Activated CD8-positive, alpha-beta memory T cell treated with anti-CD3 and anti-CD28 coated beads, Interleukin-2, amount 50 U/mL, for 4 hours (primary cell): ENCODE measurements at places on chromosomes 5 and 9.
A peak's percentile ranks its signal among the peaks of the same experiment; 100 is the strongest.

- DNase-seq, result no peak
Observed at GRCh38 chr5:96197347-96197746, 235.7 kb upstream of the ELL2 start.

DNA sequence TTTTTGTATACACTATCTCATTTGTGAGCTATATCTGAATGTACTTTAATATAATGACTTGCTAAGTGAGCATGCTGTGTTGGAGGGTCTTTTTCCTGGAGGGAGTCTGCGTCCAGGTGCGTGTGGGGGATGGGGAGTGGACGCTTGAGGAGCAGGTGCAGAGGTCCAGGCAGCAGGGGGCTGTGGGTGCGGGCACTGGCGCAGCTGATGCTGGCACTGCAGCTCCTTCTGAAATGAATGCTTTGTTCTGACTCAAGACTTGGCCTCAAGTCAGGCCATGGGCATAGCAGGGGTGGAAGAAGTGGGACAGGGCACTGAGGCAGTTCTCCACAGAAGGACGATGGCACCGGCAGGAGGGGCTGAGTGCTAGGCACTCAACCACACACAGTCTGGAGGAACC is 165.7 kb upstream of the IRX1 start:
- DNase-seq, result no peak

GRCh38 chr5:34062419-34062818 is 19.4 kb upstream of the C1QTNF3 start:
- no peak for DNase-seq

DNA sequence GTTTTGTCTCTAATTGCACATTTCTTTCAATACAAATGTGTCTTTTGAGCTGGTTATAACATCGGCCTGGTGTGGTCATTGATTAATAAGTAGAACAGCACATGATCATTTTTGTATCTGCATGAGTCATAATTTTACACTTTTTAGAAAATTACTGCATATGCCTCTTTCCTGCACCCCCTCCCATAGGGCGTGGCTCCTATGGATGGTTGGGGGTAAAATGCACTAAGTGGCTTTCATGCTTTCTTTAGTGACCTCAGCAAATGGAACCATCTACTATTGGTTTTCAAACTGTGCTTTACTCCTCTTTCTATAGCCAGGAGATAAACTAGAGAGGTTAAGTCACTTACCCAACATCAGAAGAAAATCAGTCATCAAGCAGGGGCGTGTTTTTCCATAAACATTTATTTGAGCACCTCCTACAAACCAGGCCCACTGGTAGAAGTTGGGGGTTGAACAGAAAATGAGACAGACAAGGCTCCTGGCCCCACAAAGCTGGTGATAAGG is 3.8 kb downstream of the ANXA6 start:
- no peak for DNase-seq

- no peak for DNase-seq
Observed at GRCh38 chr9:2150338-2150737, 135.2 kb downstream of the SMARCA2 start.

DNA sequence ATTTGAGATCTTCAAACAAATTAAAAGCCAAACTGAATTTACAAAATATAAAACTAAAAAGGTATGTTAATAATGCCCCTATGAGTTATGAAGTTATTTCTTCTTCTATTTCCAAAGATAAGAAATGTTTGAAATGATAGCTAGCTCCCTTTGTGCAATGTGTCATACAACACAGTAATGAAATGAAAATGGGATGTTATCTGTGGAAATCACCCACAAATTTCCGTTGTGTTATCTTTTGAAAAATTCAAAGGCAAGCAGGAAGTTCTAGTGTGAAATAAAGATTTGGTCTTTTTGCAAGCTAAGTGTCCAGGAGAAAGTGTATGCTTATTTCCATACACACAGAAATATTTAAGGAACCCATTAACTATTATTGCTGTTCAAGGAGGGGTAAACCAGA is 375.3 kb upstream of the PRR16 start:
- DNase-seq, result no peak

- DNase-seq, result no peak
Observed at GRCh38 chr5:57989378-57989777, 470.5 kb downstream of the PLK2 start.

- no peak for DNase-seq
Observed at GRCh38 chr5:136030956-136031611, 2.3 kb downstream of the TGFBI start.

DNA sequence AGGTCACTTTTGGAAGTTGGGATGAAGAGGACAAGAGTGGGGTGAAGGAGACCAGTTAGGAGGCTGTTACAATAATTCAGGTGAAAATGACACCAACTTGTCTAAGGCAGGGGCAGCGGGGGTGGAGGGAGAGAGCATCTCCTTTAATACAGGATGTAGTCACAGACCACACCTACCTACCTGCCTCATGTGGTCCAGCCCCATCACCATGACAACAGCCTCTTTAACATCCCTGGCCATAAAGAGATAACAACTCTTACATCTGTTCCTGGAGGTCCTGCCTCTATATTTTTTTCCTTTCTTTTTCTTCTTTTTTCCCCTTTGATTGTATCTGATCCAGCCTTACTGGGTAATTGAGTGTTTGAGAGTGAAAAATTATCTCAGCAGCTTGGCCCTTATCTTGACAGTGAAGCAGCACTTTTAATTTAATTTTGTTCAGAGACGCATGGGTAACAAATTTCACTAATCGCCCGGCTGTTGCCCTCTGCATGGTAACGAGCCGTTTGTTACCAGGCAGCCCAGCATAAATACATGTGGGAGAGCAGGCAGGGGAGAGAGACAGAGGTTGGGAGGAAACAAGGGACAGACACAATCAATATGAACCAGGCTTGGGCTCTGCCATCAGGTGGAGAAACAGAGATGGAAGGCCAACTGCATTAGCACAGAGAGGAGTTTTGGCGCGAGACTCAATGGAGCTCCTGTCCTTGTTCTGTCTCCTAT is 338.1 kb downstream of the ASTN2 start:
- DNase-seq, result no peak

GRCh38 chr5:12624776-12625560 is 720.7 kb upstream of the CTNND2 start:
- DNase-seq, result no peak

DNA sequence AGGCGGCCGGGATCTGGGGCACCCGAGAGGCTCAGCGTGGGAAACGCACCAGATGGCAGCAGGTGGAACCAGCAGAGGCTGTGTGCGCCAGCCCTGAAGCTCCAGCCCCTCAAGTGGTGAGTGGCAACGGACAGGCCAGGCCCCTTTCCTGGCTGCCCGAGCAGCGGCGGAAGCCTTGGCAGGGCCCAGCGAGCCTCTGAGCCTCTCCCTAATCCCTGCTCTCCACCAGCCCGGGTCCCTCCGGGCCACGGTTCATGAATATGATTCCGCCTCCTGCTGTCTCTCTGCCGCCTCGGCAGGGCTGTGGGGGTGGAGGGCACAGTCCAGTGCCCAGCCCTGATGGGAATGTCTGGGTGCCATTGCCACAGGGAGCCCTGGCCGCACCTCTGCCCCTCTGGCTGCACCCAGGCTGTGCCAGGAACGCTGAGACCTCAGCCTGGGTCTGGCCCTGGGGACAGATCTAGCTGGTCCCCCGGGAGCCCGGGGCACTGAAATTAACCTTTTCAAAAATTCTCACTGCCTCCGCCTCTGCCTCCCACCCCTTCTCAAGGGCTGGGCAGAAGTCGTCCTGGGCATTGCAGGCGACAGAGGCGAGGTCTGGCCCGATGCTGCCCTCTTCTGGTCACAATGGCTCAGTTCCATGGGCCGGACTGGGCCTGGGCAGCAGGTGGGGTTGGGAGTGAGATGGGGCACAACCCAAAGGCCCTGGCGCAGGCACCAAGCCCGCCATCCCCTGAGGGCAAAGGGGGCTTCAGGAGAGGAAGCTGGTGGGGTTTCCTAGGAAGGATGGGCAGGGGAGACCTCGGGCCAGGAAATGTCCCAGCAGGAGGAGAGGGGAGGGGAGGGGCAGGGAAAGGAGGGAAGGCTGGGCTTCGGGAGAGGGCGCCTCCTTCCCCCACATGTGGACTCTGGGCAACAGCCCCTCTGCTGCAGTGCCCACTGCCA is 20.3 kb downstream of the CCDC187 start:
- DNase-seq, result peak; percentile 73

GRCh38 chr5:173486355-173487225 is 129.9 kb downstream of the BOD1 start:
- no peak for DNase-seq

DNA sequence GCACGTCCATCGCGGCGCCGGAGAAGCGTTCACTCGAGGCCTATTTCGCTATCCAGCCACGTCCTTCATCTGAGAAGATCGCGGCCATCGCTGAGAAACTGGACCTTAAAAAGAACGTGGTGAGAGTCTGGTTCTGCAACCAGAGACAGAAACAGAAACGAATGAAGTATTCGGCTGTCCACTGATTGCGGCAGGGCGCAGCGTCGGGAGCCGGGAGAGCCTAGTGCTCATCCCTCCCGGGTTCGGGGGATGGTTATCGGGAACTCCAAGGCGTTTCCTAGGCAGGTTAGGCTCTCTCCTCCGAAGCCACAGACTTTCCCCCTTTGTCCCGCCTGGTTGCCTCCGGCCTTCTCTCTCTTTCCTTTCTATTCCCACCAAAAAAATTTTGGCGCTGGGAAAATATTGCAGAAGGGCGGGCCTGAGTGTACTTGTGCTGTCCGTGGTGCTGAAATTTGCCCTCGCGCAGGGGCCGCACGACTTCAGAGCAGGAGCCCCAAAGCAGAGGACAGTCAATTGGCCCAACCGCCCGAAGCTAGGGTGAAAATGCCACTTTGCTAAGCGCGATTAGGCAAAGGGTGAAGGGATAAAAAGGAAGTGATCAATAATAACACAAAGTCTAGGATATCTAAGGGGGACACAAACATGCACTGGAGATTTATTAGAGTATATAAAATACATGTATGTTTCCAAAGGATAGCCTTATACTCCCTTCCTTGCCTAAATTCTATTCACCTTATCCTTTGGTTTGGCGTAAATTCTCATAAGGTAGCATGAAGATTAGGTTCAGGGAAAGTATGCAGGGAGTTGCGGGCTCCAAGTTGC is 1.8 kb downstream of the POU4F3 start:
- DNase-seq, result no peak

GRCh38 chr5:134552301-134552700 is 26.8 kb downstream of the JADE2 start:
- DNase-seq, result no peak

DNA sequence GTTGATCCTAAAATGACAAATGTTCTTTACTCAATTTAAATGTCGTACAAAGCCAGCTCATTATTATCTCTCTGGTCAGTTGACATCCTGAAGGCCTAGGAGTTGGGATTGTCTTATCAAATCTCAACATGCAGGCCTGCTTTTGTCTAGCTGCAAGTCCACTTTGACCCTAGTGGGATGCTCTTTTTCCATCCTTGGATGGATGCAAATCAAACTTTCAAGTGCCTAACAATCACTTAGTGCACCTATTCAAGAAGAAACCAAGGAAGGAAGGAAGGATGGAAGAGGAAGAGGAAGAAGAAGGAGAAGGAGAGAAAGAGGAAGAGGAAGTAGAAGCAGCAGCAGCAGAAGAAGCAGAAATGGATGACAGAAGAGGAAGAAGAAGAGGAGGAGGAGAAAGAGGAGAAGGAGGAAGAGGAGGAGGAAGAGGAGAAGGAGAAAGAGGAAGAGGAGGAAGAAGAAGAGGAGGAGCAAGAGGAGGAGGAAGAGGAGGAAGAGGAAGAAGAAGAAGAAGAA is 109.6 kb downstream of the PIK3R1 start:
- no peak for DNase-seq

DNA sequence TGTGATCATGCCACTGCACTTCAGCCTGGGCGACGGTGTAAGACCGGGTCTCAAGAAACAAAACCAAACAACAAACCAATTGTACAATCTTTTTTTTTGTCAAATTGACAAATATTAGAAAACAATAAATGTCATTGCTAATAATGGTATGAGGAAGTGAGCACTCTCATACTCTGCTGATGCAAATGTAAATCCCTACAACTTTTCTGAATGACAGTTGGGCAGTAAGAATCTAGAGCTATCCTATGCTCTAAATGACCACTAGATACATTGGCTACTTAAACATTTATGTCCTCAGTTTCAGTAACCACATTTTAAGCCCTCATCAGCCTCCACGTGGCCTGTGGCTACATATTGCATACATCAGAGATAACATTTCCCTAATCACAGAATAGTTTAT is 256.2 kb downstream of the FER start:
- no peak for DNase-seq

DNA sequence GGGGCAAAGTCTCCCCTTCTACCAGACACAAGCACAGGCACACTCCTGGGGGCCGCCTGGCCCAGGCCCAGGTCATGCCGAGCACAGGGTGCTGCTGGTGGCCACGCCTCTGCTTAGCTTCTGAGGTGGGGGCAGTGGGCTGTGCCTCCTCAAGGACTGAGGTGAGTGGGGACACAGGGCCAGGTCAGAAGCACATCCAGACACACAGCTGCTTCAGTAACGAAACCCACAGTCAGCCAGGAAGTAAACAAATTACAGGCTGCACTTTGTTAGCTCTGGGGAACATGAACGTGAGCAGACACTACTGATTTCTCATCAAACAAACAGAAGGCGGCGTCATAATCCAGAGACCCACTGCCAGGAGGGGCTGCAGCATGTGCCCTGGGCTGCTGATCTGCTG is 192.4 kb downstream of the HSPA4 start:
- DNase-seq, result no peak

DNA sequence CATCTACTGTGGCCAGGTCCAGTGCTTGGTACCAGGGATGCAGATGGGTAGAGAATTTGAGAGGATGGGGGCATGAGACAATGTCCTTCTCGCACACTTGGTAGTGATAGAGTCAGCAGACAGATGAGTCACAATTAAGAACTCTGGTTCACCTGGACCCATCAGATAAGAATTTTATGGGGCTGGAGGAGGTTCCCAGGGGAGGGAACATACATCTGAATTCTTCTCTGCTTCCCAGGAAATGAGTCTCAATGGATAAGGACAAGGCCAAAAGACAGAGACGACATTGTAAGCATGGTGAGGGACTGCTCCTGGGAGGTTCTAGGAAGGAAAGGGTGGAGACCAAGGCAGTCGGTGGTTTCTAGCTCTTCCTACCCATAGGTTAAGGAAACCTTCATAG is 5.3 kb downstream of the SLC4A9 start:
- no peak for DNase-seq

DNA sequence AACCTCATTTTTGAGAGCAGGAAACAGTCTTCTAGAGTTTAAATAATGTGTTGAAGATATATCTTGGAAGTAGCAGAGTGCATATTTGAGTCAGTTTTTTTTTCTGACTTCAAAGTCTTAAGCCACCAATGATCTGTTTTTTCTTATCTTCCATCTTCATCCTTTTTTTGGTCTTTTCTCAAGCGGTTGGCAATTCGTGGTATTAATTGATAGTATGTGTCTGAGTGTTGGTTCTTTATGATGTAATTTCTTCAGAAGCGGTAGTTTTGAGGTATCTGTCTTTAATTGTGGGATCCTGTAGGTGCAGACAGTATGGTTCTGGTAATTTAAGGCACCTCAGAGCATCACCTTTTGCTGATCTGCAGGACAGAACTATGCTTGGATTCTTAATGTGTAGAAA is 3.9 kb downstream of the CSNK1G3 start:
- DNase-seq, result no peak

DNA sequence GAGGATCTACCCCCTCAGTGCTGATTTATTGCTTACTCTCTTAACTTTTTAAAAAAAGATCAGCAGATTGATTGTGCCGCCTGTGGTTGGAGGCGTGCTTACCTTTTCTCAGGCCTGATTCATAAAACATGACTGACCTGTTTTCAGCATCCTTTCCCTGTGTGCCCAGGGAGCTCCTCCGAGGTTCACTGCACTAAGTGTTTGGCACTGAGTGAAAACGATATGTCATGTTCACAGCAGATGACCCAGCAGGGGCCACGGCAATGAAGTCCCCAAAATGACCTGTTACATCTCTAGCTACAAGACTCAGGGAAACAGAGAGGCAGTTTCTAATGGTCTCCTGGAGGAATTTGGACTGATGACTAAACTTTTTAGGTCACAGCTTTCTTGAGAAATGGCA is 69.9 kb downstream of the INSYN2B start:
- no peak for DNase-seq
